ENCODE measurements at places on chromosomes 13 and 19.

DNA sequence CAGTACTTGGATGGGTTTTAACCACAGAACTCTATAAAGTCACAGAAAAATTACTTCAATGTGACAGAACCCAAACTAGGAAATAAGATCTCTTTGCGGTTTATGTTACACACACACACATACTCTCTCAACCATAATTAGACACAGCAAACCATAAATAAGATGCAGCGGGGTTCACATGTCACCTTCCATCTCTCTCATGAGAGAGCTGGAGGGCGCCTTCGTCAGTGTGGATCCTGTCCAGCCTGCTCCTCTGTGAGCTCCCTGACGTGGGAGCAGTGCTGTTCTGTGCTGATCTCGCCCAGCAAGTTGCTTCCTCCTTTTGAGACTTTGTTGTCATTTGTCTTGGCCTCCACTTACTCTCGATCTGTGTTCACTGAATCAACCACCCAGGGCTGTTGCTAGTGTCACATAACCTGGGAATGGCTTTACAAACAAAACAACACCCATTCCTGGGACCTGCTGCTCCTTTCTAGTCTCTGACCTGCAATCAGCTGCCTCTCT, 204.9 kb upstream of the KL start:
- DNase-seq = no peak

DNA sequence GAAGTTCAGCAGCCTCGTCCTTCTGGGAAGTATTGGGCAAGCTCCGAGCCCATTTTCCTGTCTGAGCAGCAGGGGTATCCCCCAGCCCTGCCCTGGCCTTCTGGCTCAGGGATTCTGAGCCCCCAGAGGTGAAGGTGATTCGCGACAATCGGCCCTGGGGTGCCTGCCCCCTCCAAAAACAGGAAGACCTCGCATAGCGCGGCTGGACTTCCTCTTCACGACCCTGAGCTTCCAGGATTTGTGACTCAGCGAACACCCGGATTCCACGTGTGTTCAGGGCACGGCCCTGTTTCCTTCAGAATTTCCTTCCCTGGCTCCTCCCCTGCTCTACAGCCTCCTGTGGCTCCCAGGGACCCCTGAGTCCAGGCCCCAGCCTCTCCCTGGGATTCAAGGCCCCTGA, at the start of gene SEMA6B:
SEMA6B (minus strand) TSS at position 116 of the 400 bp plus-strand sequence. CDS start 1,227 bp downstream, outside the sequence.
- no peak for DNase-seq

DNA sequence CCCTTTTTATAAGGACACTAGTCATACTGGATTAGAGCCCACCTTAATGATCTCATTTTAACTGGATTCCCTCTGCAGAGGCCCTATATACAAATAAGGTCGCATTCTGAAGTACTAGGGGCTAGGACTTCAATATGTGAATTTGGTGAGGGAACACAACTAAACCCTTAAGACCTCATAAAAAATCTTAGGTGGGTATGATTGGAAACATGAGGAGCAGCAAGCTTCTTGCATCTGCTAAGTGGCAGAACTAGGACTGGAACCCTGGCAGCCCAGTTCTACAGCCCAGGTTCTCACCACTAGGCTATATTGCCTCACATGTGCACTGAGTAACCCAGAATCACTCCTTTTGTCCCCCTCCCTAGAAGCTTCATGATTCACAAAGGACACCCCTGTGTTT, 17.1 kb upstream of the GRWD1 start:
- no peak for DNase-seq

DNA sequence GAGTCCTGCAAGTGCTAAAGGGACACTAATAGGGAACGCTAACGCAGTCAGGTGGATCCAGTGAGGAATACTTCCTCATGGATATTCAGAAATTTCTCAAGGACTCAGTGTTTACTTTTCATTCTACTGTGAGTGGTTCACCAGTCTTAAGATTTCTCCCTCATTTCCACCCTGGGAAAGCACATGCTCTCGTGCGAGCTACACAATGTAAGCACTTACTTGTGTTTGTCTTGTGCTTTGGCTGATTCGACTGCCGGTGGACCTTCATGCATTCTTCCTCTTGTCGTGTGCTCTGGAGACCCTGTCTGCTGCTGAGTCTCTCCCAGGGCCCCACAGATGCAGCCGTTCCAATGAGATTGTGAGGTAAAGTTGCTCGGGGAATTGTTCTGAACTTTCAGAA, 180.1 kb downstream of the NUFIP1 start:
- DNase-seq = no peak

DNA sequence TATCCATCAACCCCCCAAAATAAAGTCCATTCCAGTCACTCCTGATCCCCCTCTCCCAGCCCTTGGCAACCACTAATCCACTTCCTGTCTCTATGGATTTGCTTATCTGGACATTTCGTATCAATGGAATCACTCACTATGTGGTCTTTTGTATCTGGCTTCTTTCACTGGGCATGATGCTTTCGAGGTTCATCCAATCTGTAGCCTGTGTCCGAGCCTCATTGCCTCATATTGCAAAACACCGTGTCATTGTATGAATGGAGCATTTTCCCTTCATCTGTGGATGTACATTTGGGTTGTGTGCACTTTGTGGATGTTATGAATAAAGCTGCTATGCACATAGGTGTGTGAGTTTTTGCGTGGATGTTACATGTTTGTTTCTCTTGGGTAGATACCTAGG, 1.4 kb upstream of the FZR1 start:
- no peak for DNase-seq

DNA sequence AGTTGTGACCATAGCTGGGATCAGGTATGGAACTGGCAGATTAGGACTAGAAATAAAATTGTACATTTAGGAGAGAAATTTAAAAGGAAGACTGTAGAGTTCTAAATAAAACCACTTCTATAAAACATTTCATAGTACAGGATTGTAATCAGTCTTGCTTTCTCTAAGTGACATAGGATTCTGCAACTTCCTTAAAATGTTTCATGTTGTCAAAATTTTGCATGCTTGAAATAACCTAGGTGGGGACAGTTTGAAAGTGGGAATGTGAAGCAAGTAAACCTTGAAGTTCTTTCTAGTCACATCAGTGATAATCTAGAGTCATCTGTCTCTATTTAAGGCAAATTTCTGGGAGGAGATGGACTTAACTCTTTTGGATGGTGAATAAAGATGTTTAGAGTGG, 6.7 kb downstream of the TM9SF2 start:
- no peak for DNase-seq

DNA sequence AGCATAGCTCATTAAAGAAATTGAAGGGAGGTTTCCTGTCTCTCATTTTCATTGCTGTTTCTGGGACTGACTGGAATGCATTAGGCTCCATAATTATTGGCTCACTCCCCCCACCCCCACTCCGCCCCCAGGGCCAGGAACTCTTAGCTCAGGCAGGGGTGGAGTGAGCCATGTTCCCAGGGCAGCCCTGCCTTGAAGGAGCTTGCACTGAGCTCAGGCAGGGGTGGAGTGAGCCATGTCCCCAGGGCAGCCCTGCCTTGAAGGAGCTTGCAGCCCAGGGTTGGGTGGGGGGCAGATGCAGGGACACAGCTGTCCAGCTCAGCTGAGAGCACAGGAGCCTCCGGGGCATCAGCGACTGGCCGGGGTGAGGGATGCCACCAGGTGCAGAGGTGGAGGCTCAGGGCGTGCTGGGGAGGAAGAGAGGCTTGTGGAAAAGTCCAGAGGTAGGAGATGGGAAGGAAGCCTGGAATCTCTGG, 39.1 kb upstream of the TFDP1 start:
- DNase-seq = no peak

DNA sequence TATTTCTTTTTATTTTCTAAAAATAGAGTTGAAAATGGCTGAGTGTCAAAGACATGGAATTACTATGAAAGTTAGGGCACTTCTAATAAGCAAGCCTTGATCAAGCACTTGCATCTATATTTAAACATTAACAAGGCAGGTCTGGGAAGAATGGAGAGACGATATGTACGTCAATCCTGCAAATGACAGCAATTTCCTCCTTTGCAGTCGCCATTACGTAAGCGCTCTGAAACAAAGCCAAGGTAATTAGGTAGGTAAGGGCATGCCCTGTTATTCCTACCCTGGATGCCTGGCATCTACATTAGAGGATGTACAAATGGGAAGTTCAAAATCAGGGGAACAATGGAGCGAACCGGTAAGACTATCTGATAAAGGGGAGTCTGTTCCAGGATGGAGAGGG, 664.0 kb upstream of the ARGLU1 start:
- no peak for DNase-seq

GRCh38 chr13:50444726-50445125, 398.8 kb downstream of the DLEU7 start:
- DNase-seq = no peak

GRCh38 chr19:48770734-48771472, 15.6 kb downstream of the FGF21 start:
- DNase-seq = no peak

- no peak for DNase-seq
Measured at GRCh38 chr13:42064259-42064658, 15.8 kb downstream of the DGKH start.

GRCh38 chr13:44188257-44188656, 185.4 kb upstream of the SERP2 start:
- DNase-seq = no peak

- DNase-seq = no peak
Measured at GRCh38 chr13:33690354-33690753, 127.6 kb upstream of the RFC3 start.

GRCh38 chr13:66509175-66509574, 721.0 kb downstream of the PCDH9 start:
- no peak for DNase-seq

DNA sequence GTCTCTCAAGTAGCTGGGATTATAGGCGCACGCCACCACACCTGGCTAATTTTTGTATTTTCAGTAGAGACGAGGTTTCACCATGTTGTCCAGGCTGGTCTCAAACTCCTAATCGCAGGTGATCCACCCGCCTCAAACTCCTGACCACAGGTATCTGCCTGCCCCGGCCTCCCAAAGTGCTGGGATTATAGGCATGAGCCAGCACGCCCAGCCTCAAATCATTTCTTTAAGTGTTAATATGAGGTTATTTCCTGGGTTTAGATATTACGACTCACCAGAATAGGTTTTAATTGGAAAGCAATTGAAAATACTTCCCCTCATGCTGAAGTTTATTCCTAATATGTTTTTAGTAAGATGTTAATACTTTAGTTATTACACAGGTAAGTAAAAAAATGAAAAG, 144.5 kb downstream of the NUFIP1 start:
- DNase-seq = no peak
